ENCODE measurements at places on chromosomes 13 and 19.

DNA sequence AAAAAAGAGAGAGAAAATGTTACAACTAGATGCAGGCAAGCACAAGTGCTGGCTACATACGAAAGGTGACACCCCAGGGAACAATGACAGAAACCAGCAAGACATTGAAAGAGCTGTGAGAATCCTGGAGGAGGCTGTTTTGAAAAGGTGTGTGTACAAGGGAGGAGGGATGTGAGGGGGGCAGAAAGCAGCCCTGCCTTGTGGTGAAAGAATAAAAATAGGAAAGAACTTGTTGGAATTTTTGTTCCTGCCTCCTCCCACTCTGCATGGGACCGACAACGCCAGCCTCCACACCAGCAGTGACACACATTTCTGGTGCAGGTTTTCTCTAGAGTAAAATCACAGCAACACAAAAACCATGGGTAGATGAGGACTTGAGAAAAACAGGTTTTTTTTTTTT lies 1258.6 kb downstream of the PCDH9 start:
- DNase-seq, result no peak

GRCh38 chr19:50658441-50659317 lies 9.4 kb downstream of the C19orf81 start:
- no peak for DNase-seq

DNA sequence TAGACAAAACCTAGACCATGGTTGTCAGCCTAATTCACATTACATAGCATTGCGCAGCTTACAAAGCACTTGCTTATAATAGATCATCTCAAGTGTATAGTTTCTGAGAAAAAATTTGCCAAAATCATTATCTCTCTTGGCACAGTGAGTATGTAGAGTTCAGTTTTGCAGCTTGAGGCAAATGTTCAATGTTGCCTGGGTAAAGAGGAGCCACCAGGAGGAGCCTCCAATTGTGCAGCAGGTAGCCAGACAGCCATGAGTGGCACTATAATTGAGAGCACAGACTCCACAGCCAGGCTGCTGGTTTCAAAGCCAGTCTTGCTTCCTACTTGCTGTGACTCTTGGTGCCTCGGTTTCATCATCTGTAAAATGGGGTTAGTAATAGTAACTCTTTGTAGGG lies 24.0 kb upstream of the OLFM4 start:
- no peak for DNase-seq

DNA sequence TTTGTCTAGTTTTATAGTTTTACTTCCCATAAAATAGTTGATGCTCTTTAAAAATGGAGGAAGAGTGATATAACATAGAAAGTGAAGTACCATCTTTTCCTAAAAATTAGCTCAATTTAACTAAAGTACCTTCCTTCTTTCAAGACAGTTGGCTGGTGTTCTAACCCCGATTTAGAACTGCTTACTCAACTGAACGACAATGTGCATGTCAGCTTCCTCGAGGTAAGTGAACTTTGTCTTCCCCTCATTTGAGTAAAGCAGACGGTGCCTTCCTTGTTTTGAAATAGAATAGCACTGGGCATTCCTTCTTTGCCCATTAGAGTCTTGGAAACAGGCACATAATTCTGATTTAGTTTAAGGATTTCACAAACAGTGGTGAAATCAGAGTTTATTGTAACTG lies 1519.2 kb downstream of the EFNB2 start:
- DNase-seq, result no peak

DNA sequence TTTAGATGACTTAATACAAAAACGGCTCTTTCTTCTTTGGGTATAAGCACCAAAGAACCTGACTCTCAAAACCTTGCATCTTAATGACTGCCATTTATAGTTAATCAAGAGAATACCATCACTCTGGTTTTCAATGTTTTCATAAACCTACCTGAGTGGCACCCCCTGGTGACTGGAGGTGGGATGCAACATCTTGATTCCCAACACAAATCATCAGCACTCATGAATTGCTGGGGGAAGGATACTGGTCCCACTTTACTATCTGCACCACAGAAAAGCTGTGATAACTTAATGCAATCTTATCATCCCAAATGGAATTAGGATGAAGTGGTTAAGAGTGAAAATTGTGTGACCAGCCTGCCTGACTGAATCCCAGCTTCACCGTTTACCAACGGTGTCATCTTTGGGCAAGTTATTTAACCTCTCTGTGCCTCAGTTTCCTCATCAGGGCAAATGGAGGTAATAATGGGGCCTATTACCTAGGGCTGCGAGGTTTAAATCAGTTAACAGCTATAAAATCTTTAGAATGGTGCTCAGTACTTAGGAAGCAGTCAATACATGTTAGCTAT lies 366.4 kb downstream of the KLF12 start:
- DNase-seq, result no peak

DNA sequence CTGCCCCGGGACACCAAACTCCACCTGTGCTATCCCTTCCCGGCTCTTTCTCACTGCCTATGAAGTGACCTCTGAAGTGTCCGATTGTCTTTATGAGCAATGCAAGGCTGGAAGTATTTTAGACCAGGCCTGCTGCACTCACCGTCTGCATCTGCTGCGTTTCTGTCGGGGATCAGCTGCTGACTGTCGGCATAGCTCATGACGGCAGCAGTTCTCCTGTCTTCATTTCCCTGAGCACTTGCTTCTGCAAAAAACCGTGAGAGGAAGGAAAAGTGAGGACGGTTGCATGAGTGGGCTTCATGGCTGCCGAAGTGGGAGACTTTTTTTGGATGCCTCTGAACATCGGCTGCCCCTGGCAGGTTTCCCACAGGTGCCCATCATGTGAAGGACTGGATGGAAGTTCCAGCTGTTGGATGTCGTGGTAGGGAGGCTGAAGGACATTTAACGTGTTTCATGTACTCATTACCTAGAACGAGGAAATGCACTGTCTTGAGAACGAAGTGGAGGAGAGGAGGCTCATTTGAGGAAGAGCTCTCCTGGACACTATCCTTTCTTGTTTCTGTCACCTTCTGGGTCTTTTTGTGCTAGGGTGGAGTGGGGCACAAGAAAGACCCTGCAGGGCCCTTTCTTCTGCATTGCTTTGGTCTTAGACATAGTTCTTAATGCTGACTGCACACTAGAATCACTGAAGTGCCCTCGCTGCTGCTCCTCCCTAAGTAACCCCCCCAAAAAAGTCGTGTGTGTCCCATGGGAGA lies 94.7 kb downstream of the RNASEH2B start:
- DNase-seq, result no peak

DNA sequence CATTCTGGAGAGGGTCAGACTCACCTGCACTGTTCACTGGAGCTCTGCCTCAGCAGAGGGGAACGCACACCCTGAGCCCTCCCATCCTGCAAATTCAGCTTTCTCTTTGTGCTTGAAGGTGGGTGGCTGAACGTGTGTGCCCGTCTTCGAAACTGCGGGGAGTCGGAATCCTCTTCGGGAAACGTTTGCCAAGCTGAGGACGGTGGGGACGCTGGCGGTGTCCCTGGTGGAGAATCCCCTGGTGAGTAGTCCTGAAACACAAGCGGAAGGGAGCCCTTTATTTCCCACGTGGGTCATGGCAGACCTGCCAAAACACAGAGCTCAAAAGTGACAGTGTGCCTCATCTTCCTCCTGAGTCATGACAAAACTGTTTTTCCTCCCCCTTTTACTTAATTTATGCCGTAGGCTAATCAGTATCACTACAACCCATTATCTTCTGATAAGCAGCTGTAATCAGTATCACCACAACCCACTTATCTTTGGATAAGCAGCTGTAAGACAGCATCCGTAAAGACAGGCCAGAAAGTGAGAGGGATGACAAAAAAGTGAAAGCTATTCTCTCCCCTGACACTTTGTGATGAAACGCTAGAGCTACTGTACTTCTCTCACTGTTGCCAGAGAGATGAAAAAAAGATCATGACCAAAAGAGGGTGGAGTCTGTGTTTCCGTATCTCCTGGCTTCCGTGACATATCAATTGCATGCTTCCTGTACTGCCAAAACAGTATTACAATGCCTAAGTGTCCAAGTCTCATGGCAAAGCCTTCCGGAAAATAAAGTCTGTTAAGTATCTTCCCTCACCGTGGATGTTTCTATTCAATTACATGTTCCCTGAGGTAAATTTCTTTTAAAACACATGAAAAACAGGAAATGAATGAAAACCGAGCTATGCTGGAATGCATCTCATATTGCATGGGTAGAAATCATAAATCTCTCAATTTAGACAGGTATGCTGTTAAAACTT lies 155.5 kb downstream of the TBC1D4 start:
- DNase-seq, result no peak

DNA sequence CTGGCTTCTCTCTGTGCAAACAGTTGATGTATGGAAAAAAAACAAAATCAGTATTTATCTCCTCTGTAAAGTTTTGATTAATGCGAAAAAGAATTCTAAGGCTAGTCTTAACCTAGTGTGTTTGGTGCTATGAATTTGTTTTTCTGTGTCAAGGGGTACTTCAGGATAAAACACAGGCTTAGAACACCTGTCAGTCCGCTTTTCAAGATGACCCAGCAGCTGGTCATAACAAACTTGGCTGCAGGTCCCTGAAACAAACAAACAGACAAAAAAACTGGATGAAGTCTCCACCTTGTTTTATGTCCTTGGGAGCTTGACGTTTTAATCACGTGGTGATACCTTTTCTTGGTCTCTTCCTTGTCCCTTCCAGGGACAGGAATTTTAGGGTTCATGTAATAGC lies 689.3 kb downstream of the UQCRFS1 start:
- DNase-seq, result no peak

DNA sequence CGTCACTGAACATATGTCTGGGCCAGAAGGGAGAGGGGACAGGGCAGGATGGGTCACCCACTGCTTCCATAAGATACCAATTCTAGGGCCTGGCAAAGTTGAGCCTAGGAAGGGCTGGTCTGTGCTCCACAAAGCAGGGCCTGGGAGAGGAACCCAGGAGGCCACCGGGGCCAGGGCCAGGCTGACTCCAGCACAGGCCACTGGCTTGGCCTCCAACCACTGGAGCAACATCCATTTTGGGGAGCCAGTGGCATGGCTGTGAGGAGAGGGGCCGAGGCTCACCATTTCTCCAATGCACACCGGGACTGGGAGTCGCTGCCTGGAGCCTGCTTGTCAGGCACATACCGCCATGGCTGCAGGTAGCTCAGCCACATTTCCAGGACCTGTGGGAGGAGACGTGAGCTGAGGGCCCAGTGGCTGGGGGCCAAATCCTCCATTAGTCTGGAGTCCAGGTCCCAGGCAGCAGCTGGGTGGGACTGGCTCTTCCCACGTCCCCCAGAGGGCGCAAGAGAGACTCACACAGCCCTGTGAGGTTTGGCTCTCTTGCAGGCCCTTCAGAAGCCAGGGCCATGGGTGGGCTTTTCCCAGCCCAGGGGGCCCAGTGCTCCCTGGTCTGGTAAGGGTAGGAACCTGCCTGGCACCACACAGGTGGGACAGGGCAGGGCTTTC lies 27.7 kb downstream of the TUBA3C start:
- DNase-seq, result no peak

GRCh38 chr13:98575009-98575903 lies 1.7 kb downstream of the STK24 start:
- DNase-seq, result no peak

GRCh38 chr13:109971456-109972090 lies 185.2 kb upstream of the IRS2 start:
- no peak for DNase-seq

- DNase-seq, result no peak
These were observed at the start of gene PLIN4 for GRCh38 chr19:4518345-4519171. PLIN4 (minus strand) TSS chr19:4518486; CDS start chr19:4518272, 214 bp downstream.

- no peak for DNase-seq
These were observed at the start of gene ARHGEF18 for GRCh38 chr19:7348587-7349230. ARHGEF18 (plus strand) TSS chr19:7348937; CDS start chr19:7362891, 13,954 bp downstream.

GRCh38 chr13:65650321-65650720 lies 1579.8 kb downstream of the PCDH9 start:
- DNase-seq, result no peak

GRCh38 chr13:68257111-68257842 lies 1027.1 kb upstream of the PCDH9 start:
- DNase-seq, result no peak

- DNase-seq, result no peak
These were observed 543.0 kb downstream of the IRS2 start for GRCh38 chr13:109243311-109243951.

- DNase-seq, result no peak
These were observed 32.7 kb downstream of the FAM187B start for GRCh38 chr19:35195830-35196229.

- DNase-seq, result no peak
These were observed 69.5 kb upstream of the TDRD3 start for GRCh38 chr13:60327511-60327910.

DNA sequence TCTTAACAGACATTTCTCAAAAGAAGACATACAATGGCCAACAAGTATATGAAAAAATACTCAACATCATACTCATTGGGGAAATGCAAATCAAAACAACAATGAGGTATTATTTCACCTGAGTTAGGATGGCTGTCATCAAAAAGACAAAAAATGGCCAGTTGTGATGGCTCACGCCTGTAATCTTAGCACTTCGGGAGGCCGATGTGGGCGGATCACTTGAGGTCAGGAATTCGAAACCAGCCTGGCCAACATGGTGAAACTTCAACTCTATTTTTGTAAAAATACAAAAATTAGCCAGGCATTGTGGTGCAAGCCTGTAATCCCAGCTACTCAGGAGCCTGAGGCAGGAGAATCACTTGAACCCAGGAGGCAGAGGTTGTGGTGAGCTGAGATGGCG lies 22.0 kb downstream of the CEACAM16 start:
- DNase-seq, result no peak

DNA sequence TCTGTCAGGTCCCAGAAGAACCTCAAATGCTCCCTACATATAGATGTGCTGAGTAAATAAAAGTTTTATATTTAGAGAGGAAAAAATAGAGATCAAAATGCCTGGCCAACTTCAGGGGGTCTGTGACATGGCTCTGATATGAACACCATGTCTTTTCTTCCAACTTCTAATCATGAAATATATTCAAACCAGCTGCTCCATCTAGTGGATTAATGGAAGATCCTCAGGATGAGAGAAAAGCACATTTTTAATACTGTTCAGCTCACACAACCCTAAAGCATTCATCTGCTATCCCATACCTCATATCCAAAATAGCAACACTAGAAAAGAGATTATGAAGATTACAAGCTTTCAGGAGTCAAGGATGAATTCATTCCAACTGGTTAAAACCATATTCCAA lies 56.0 kb upstream of the DOCK9 start:
- no peak for DNase-seq

DNA sequence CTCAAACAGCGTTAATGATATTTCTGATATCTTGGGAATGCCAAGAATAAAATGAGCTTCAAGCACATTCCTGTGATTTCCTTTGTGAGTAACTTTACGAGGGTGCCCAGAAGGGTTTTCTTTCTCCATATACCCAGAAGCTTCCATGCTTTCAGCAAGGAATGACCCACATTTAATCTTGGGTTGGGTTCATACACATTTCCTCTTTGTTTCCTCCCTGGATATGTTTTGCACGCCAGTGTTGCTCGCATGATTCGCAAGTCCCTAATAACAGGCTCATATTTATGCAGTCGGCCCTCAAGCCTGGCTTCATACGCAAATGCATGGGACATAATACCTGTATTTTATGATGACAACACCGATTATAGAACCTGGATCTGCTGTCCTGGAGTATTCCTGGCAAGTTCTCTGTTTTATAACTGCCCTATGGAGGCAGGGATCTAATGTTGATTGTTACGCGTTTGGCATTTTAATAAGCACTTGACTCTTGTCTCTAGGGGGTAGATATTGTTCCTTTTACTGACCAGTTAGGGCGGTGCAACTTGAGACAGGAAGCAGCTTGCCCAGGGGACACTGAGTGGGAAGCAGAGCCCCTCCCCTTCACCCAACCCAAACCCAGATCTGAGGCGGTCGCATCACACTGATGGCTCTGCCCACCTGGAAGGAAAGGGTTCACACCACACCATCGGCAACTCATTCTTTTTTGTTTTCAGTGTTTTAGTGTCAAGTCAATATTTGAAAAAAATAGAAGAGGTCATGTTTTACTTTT lies 220.4 kb upstream of the SOX1 start:
- no peak for DNase-seq

- no peak for DNase-seq
These were observed 28.2 kb downstream of the KCNC3 start for GRCh38 chr19:50300814-50301606.

All from GOT3 (cell line).